CD4-positive, alpha-beta T cell treated with Interleukin-12 subunit alpha and Interleukin-12 subunit beta, for 1 hour (primary cell): ENCODE measurements at places on chromosomes 3 and 15.

DNA sequence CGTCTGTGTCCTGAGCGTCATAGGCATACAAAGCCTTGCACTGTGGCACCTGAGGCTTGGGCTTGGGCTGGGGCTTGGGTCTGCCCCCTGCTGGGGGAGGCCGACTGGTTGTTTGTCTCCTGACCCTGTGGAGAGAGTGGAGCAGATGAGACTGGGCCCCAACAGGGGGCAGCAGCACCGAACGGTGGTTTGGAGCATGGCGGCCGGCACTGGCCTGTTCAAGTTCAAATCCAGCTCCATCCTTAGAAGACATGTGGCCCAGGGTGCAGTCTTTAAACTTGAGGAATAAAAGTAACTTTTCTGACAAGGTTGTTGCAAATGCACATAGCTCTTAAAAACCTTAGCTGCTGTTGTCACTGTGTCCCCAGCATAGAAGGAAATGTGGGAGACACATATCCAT is 33.3 kb downstream of the CCNB2 start:
- peak; percentile 66 for DNase-seq

- no peak for DNase-seq
These were observed 238.8 kb upstream of the WNT5A start for GRCh38 chr3:55725681-55726500.

DNA sequence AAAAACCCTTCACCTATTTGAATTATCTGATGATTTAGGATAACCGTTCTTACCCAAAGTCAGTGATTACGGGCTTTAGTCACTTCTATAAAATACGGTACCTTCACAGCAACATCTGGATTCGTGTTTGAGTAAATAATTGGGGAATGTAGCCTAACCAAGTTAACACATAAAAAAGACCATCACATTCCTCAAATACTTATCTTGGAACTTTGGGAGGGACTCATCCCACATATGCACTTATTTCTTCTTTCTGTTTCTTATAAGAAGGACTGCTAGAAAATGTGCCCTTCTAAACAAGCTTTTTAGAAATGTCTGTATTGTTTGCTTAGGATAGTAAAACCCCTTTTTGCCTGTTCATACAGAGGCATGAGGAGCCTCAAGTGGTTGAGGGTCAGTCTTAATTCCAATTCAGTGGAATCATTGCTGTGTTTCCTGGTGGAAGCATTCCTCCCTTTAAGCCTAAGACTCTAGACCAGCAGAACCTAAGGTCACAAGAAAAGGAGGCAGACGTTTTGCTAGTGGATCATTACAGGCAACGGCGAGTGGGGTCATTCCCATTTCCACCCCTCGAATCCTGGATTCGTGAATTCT is 67.5 kb downstream of the TMEM44 start:
- no peak for DNase-seq

DNA sequence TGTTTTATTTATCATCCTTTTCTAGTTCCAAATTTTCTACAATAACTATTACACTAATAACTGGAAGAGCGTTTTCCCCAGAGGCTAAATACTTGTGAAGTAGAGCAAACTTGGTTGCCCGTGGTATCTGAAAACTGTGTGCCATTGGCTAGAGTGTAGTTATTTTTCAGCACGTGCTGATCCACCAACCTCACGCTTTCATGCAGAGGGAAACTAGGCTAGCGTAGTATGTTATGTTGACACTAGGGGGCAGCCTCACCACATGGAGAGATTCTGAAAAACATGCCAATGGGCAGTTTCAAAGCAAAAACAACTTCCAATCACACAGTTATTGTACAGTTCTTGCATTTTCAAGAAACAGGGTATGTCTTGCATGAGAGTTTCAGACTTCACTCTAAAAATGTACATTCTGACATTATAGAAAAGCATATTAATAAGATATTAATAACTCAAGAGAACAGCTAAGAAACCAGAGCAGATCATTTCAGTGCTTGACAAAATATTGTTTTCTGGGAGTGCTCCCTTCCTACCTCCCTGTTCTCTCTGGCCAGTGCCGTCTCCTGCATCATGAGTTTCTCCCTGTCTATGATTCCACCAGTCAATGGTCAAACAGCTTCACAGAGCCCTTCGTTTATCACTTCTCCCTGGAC is 39.7 kb downstream of the SPATA12 start:
- DNase-seq = peak; percentile 59

DNA sequence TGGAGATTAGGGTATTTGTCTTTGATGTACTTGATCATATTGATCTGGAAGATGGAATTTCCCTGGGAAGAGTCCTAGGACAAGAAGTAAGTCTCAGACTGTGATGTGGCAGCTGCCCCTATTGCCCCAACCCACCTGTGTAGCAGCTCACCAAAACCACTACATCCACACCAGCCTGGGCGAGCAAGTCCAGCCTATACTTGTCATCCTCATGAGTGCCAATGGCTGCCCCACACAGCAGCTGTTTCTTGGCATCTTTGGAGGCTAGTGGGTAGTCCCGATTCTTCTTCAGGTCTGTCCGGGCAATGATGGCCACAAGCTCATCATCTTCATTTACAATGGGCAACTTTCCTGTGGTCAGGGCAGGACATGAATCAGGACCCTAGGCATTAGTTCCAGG is 2.7 kb downstream of the IMPDH2 start:
- no peak for DNase-seq
